ENCODE measurements at places on chromosomes 13 and 19.

DNA sequence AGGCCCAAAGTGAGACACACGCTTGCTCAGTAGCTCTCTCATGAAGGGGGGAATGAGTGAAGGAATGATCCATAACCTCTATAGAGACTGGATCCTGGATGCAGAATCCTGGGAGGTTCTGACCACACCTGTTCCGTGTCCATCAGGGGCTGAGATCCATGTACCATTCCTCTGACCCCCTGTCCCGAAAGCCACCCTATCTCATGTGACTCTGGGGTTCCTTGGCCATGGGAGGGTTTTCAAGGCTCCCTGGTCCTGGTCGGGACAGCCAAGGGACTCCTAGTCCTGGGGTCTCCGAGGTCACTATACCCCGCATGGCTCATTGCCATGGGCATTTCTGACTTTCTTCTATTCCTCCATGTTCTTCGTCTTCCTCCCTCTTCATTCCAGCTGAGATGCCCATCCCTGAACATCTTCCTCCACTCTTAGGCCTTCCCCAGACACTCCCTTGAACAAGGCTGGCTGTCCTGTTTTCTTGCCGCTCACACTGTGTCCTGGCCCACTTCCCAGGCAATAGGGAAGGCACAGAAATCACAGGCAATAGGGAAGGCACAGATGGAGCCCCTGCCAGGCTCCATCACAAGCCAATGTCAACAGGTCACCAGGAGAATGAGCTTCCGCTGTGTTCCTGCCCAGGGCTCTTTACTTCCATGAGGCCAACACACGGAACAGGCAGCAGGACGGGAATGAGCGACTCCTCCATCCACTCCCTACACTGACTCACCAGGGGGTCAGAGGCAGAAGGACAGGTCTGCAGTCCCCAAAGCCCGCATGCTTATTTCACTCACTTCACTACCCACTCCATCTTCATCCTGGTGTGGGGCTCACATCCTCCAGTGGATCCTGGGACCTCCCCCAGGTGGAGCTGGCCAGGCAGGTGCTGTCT lies 3.2 kb downstream of the CEACAM5 start:
- DNase-seq: no peak

- DNase-seq: no peak
Measured at GRCh38 chr19:48029431-48029830, 14.4 kb downstream of the CABP5 start.

GRCh38 chr19:39433480-39434079 lies 2.2 kb downstream of the RPS16 start:
- DNase-seq: no peak

DNA sequence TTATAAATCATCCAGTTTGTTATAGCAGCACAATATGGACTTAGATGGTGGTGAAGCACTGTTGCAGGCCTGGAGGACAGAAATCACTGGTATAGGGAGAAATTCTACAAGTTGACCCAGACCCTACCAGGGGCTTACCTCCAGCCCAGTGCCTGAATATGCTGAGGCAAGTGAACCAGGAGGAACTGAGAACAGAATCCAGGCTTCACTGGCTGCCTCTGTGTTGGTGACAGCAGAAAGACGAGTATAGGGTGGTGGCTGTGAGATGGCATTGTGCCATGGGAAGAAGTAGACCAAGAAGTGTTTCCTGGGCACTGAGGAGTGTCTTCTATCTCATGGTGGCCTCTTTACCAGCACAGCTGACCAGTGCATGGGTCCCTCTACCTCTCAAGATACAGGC lies 15.9 kb upstream of the EID2 start:
- DNase-seq: no peak

DNA sequence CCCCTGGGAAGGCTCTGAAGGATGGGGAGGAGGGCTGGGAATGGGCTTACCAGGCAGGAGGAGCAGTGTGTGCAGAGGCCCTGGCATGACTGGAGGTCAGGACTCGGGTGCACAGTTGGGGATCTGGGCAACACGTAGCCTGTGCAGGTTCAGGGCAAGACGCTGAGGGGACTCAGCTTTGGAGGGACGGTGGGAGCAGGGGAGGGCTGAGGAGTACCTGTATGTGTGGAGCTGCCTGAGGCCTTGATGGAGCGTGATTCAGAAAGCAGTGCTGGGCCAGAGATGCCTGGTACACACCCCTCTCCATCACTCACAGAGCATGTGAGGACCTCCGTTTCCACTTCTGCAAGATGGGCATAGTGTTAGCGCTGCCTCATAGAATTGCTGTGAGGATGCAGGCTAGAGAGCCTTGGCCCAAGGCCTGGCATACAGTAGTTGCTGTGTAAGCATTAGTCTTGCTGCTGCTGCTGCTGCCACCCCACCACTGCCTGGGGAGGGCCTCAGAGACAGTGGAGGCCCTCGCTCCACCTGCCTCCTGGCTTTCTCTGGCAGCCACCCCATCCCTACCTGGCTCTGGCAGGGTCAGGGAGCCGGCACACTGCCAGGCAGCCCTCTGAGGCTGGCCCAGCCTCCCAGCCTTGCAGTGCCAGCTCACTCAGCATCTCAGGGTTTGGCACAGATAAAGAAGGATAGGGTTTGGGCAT lies 2.4 kb downstream of the PAK4 start:
- no peak for DNase-seq

GRCh38 chr19:49954933-49955332 lies 6.0 kb downstream of the SIGLEC11 start:
- DNase-seq: no peak

All from T-helper 22 cell (primary cell).